ENCODE measurements at places on chromosomes 6 and 20. TPM values are rescaled to one million over a fixed set of nuclear protein-coding genes. Genes with fewer than 3 reads are reported as not detected.

DNA sequence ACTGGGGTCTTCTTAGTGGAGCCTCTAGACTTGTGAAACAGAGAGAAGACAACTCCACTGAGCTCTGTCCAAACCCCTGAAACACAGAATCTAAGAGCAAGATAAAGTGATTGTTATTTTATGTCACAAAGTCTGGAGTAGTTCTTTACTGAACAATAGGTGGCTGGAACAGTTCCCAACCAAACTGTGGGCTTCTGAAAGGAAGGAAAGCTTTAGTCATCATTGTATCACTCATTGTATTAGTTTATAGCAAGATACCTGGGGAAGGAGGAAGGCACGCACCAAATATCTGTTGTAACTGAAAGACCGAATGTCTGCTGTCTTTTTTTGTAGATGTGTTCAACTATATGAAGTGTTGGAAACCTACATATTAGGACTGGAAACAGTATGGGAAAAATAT lies 284.9 kb upstream of the TBX18 start:
- no peaks in the 10 kb centered on the region for H3K4me1 ChIP-seq
- no peak overlapping the region for H3K4me3 ChIP-seq
- H3K27me3 ChIP-seq: peaks cover 6% of the 10 kb centered on the region
- no peaks in the 10 kb centered on the region for H3K36me3 ChIP-seq
- H3K27ac ChIP-seq: no peak overlapping the region

GRCh38 chr6:33384581-33385020 lies 7.0 kb upstream of the KIFC1 start:
- H3K4me3 ChIP-seq: no peak overlapping the region
- DNase-seq: peak; percentile 58
- peaks cover 16% of the 10 kb centered on the region for H3K27me3 ChIP-seq
- peaks cover 6% of the 10 kb centered on the region for H3K4me1 ChIP-seq
- no peak overlapping the region for H3K27ac ChIP-seq

DNA sequence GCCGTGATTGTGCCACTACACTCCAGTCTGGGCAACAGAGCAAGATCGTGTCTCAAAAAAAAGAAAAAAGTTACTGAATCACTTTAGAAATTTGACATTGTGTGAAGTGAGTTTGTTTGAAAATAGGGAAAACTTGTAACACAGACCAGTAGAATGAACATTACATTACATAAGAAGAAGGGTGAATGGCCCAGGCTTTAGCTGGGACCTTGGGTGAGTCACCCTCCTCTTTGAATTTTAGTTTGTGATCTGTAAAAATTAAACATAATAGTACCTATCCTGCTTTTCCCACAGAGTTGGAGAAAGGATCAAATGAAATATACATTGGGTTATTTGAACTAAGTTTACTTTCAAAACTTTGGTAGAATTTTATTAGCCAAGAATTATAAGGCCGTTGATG lies 56.3 kb downstream of the KCNS1 start:
- H3K27ac ChIP-seq: peak overlapping the region; percentile 60
- no peaks in the 10 kb centered on the region for H3K27me3 ChIP-seq
- peaks cover 31% of the 10 kb centered on the region for H3K36me3 ChIP-seq
- 0 out of 2 replicates have a peak overlapping the region, but pooled peaks have one; percentile 8 for H3K4me3 ChIP-seq

GRCh38 chr6:136666041-136666440 lies 115.8 kb upstream of the MAP7 start:
- no peak for DNase-seq
- H3K4me3 ChIP-seq: no peak overlapping the region
- H3K27ac ChIP-seq: no peak overlapping the region
- H3K27me3 ChIP-seq: no peaks in the 10 kb centered on the region
- H3K36me3 ChIP-seq: peaks cover 7% of the 10 kb centered on the region

The LMBRD1 gene
- total RNA-seq: 21.8 TPM

The SIRPD gene
- not detected for total RNA-seq

The RSPH3 gene
- 9.4 TPM for total RNA-seq
